ENCODE measurements at places on chromosomes 12 and 14.

GRCh38 chr12:24728366-24728765 lies 220.5 kb downstream of the BCAT1 start:
- DNase-seq: peak; percentile 68

DNA sequence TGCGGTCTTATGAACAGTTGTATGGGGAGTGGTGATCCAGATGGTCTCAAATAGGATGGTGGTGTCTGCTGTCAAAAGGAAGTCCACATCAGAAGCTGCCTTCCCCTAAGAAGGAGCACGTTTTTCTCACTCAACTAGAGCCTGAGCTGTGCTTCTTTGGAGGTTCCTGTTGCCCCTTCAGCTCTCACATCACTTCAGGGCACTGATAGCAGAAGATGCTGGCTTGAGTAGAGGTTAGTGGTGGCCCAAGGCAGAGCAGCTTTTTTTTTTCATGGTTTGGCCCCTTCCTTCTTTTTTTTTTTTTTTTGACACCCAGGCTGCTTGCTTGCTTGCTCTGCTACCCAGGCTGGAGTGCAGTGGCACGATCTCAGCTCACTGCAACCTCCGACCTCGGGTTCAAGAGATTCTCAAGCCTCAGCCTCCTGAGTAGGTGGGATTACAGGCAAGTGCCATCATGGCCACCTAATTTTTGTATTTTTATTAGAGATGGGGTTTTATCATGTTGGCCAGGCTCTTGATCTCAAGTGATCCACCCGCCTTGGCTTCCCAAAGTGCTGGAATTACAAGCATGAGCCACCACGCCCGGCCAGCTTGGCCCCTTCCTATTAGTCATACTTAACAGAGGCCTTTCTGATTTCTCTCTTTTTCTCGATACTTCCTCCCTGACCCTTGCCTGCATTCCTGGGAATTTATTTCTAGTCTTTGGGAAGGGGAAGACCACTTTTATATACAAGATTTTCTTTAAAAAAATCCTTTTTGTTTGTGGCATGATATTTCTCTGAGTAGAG lies 31.6 kb downstream of the KLRD1 start:
- DNase-seq: no peak

DNA sequence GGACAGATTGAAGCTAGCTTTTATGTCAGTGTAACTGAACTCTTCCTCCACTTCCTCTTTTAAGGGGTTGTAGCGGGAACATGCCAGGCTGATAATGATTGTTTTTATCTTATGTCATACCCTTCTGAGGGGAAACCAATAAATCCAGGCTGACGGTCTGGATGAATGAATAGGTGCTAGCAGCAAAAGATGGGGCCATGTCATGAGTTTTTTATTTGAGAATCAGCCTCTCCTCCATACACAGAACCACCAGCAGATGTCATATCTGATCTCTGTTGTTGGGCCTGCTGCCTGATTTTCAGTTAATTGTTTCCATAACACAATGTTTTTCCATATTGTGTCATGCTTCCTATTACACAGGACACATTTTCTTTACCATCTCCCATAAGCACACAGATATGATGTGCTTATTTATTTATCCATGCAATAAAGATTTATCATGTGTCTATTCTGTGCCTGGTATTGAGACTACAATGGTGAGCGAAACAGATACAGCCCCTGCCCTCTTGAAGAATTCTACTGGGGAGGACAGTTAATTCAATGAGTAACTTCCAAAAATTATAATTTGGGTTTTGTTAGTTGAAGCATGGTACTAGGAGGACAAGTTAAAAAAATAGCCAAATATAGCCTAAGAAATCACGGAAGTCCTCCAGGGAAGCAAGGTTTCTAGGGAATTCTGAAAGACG lies 33.6 kb upstream of the CRY1 start:
- peak; percentile 46 for DNase-seq

DNA sequence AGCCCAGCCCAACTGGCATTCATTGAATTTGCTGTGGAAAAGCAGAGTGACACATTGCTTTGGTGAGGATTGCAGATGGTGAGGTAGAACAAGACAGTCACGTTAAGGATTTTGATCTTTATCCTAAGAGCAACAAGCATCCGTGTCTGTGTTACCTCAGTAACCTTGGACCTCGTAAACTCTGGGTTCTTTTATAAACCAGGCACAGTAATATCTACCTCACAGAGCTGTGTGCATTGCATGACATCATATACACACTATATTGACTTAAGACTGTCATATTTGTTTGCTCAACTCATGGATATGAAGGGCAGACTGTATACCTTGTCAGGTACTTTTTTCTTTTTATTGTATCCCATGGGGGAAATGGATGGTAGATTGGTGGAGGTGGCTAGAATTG lies 156.2 kb downstream of the ETV6 start:
- DNase-seq: no peak

- no peak for DNase-seq
Measured at GRCh38 chr12:57779736-57780135, 2.9 kb upstream of the TSFM start.

- DNase-seq: no peak
Measured at GRCh38 chr14:68539789-68540188, 253.1 kb downstream of the ZFP36L1 start.

GRCh38 chr14:88746052-88746451 lies 46.7 kb downstream of the EML5 start:
- DNase-seq: no peak

DNA sequence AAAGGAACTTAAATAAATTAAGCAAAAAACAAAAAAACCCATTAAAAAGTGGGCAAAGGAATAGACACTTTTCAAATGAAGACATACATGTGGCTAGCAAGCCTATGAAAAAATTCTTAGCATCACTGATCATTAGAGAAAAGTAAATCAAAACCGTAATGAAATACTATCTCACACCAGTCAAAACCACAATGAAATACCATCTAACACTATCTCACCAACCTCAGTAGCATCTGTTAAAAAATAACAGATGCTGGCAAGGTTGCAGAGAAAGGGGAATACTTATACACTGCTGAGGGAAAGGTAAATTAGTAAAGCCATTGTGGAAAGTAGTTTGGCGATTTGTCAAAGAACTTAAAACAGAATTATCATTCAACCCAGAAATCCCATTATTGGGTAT lies 381.1 kb downstream of the FLRT2 start:
- DNase-seq: no peak

DNA sequence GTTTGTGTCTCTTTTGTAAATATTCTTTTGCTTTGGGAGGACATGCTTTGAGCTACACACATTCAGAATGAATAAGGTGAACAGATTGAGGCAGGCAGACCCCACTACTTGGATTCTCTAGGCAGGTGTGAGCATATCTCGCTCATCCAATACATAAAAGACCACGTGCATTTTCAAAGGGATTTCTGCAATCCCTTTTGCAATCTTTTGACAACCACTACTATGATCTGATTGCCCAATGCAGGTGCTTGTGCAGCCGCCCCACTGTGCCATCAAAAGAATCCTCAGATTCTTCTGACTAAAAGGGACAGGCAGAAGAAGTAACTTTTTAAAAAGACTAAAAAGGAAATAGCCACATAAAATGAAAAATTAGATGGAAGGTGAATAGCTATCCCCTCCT lies 341.4 kb downstream of the BMP4 start:
- no peak for DNase-seq

- DNase-seq: no peak
Measured at GRCh38 chr12:91406920-91407341, 224.3 kb upstream of the DCN start.

DNA sequence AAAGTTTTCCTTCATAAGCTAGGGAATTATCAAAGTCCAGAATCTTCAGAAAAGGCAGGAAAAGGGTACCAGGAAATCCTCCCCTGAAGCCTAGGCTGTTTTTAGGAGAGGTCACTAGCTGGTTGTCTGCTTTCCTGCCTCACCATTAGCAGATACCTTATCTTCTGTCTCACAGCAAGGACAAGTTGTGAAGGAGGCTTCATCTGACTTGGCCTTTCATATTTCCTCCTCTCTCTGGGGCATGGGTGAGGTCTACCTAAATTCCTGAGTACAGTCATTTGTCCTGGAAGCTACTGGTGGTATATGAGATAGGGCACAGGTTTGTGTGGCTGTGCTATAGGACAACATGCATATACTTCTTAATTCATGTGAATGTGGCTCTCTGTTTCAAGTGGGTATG lies 2.3 kb downstream of the FOXJ2 start:
- no peak for DNase-seq

GRCh38 chr12:70885956-70886355 lies 34.6 kb downstream of the PTPRR start:
- DNase-seq: no peak

GRCh38 chr12:70826156-70826555 lies 94.4 kb downstream of the PTPRR start:
- DNase-seq: no peak

- no peak for DNase-seq
Measured at GRCh38 chr14:93036652-93037345, 78.9 kb downstream of the ITPK1 start.

DNA sequence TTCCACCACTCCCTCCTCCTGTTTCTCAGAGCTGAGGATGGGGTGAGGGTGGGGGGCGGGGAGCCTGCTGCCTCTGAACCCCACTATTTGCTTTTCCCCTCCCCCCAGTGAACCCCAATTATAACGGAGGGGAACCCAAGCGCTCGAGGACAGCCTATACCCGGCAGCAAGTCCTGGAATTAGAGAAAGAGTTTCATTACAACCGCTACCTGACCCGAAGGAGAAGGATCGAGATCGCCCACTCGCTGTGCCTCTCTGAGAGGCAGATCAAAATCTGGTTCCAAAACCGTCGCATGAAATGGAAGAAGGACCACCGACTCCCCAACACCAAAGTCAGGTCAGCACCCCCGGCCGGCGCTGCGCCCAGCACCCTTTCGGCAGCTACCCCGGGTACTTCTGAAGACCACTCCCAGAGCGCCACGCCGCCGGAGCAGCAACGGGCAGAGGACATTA lies 1.1 kb downstream of the HOXC4 start:
- no peak for DNase-seq

- no peak for DNase-seq
Measured at GRCh38 chr12:74245458-74245857, 292.2 kb upstream of the ATXN7L3B start.

GRCh38 chr12:69437073-69437472 lies 33.1 kb upstream of the FRS2 start:
- DNase-seq: no peak

DNA sequence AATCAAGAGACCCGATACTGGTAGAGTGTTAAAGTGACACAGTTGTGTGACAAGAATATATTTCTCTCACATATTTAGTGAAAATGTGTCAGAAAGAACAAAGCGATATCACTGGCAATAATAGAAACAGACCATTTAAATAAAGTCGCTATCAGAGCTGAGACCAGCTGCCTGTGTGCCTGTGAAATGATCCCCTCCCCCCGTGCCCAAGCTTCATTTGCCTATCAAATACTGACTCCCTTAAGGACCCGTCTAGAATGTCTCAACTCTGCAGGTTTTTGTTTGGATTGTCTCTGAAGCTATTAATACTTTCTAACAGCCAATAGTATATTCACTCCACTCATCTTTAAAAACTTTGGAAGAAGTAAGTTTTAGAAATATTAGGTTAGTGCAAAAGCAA lies 98.9 kb downstream of the EGLN3 start:
- no peak for DNase-seq

DNA sequence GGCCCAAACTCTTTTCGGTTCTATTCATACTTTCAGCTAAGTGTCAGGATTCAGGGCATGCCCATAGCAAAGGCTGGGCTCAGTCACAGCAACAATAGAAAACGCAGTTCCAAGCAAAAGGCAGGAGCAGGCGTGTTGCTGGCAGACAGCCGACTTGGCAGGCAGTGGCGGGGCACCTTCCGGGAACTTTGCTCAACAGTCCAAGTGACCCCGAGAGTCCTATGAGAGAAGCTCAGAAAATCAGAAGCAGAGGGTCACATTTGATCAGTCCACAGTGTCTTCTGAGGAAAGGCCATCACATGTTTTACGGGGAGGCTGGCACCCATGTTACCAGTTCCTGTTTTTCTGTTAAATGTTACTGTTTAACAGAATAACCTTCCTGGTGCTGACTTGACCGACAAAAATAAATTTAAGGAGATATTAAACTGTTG lies 115.0 kb downstream of the DACT1 start:
- DNase-seq: peak; percentile 70

- DNase-seq: no peak
Measured at GRCh38 chr12:93793983-93794382, 116.8 kb downstream of the CRADD start.

DNA sequence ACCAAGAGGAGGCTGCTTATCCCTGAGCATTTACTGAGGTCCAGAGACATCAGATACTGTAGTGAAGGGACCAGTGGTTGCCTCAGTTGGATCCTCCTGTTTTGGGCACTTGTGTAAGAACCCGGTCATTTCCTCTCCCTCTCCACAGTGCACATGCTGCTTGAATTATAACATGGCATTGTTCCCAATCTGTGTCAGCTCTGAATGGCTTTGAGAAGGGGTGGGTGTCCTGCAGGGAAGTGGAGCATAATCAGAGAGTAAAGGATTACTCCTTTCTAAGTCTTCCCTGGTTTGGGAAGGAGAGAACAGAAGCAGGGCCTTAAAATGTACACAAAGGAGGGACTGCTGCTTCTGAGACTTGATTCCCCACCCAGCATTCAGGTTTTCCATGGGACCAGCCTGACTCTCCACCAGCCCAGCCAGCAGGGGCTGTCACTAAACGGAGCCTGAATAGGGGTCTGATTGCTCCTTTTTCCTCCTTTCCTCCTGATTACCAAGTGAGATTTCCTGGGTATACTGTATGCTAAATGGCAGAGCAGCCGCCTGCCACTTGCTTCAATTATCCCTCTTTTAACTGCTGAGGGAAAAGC lies 78.4 kb downstream of the NRXN3 start:
- no peak for DNase-seq

DNA sequence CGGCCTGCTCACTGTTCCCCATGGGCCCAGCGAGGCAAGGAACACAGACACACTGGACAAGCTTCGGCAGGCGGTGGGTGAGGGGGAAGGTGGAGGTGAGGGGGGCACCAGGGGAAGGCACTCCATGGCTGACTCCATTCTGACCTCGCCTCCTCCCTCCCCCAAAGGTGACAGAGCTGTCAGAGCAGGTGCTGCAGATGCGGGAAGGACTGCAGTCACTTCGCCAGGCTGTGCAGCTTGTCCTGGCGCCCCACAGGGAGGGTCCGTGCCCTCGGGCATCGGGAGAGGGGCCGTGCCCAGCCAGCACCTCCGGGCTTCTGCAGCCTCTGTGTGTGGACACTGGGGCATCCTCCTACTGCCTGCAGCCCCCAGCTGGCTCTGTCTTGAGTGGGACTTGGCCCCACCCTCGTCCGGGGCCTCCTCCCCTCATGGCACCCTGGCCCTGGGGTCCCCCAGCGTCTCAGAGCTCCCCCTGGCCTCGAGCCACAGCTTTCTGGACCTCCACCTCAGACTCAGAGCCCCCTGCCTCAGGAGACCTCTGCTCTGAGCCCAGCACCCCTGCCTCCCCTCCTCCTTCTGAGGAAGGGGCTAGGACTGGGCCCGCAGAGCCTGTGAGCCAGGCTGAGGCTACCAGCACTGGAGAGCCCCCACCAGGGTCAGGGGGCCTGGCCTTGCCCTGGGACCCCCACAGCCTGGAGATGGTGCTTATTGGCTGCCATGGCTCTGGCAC lies 10.6 kb downstream of the MCRS1 start:
- no peak for DNase-seq

DNA sequence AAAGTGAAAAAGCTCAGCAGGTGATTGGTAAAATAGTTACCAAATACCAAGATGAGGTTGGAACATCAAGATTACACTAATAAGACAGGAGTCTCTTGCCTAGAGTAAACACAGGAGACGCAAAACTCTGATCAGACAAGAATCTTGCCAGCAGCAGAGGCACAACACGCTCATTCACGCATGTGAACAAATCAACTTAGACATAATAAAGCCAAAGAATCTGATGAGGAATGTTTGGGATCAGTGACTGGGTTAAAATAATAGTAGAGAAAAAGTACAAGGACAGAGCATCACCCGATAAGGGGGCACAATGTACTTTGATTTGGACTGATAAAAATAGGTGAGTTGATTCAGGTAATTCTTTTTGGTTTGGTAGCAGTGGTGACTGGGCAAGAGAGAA lies 159.5 kb upstream of the GRIP1 start:
- DNase-seq: no peak

Data from MV-4-11 (cell line).